ENCODE measurements at places on chromosomes 4 and X. TPM values are rescaled to one million over a fixed set of nuclear protein-coding genes. Genes with fewer than 3 reads are reported as not detected.

GRCh38 chrX:42077675-42078074 lies 154.3 kb upstream of the CASK start:
- no peak for DNase-seq

GRCh38 chr4:54730581-54730980 lies 72.8 kb downstream of the KIT start:
- DNase-seq: no peak

GRCh38 chrX:13685126-13685763 lies 3.7 kb upstream of the RAB9A start:
- peak; percentile 52 for DNase-seq

GRCh38 chr4:169898095-169898494 lies 128.1 kb downstream of the MFAP3L start:
- no peak for DNase-seq

DNA sequence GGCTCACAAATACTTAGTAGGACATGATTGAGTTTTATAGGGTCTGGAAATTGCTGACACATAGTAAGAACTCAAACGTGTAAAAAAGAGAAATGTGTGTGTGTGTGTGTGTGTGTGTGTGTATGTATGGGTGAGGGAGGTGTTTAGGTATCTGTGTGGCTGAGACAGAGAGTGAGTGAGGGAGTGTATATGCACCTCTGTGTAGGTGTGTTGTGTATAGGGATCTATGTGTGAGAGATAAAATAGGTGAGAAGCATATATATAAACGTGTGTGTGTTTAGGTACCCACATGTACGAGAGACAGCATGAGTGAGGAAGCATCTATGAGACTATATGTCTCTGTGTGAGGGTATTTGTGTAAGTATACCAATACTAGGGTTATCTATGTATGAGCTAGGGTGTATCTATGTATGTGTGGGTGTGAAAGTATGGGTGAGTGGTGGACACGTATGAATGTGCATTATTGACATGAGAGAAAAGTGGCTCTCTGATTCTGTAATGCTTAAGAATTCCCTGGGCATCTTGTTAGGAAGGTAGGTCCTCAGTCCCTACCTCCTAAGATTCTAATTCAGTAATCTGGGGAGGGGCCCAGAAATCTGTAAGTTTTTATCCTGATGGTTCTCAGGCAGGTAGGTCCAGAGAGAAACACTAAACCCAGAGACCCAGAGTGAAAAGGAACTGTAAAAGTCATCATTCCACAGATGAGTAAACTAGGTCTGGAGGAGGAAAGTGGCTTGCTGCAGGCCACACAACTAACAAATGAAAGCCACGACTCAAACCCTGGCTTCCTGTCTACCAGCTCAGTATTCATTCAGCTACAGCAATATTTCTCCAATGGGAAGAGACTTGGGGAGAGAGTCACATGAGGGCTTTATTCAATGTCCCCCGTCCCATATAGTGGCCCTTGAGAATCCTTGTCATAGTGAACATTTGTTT lies 237.0 kb downstream of the IDS start:
- no peak for DNase-seq

- no peak for DNase-seq
Observed at GRCh38 chr4:38176165-38176564, 216.0 kb downstream of the PTTG2 start.

- no peak for DNase-seq
Observed at GRCh38 chr4:25320336-25320735, 7.8 kb downstream of the ZCCHC4 start.

DNA sequence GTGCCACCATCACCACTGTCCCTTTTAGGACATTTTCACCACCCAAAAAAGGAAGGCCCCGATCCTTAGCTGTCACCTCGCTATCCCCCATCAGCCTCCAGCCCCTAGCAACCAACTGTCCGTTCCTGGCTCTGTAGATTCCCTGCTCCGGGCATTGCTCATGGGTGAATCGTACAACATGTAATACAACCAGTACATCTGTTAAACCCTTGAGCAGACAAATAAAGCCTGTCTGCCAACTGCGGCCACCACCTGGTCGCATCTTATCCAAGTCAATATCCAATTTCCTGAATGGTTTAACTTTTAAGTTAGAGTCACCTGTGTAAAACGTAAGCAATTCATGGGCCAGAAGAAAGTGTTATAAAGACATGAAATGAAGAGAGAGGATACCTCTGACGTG lies 251.9 kb downstream of the AFAP1 start:
- DNase-seq: no peak

GRCh38 chr4:119774840-119775239 lies 146.2 kb upstream of the PDE5A start:
- no peak for DNase-seq

GRCh38 chr4:2245787-2246275 lies 3.9 kb upstream of the HAUS3 start:
- DNase-seq: no peak

DNA sequence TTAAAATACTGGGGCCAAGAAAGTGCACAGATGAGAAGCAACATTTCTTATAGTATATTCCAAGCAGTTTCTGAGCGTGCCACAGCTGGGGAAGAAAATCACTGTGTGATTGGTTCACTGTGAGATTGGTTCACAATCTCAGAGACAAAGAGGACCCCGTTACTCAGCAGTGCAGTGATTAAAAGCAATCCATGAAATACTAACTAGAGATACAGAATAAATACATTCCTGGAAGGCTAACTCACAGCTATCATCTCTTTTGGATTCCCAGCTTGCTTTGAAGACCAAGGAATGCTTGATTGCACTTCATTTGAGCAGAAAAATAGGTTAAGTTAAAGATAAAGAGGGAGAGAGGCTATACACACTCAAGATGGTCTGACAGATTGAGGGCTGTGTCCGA lies 132.1 kb upstream of the RAPGEF2 start:
- no peak for DNase-seq

- peak; percentile 93 for DNase-seq
Observed at GRCh38 chrX:20514358-20514757, 247.6 kb upstream of the RPS6KA3 start.

DNA sequence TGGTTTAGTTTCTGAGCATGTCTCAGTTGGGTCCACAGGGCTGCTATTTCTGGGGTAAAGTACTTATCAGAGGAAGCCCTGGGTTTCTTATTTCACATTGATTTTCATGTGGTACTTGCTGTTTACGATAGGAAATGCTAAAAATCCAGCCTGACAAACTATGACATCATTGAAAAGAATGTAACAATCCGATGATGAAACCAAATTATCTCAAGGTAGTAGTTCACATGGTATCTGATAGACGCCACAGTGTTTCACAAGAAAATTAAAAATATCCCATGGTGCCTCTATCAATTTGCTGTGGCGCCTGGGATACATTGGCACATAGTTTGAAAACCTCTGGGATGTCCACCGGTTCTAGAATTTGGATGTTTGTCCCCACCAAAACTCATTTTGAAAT lies 418.9 kb upstream of the RPS6KA3 start:
- no peak for DNase-seq

DNA sequence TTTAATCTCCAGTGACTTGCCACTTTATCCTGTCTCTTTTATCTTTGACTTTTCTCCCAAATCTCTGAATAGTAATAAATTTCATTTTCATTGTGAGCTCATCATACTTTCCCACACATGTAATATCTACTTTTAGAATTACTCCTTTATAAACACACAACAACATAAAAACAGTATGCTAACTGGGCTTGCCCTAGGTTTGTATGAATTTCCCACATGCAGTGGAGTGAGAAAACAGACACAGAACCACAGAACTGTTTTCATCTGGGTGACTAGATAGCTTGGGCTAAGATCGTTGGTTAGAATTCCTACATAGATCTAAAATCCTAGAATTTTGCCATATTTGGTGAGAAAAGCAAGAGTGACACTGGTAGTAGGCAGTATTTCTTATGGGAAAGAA lies 409.5 kb downstream of the SPRY1 start:
- no peak for DNase-seq

DNA sequence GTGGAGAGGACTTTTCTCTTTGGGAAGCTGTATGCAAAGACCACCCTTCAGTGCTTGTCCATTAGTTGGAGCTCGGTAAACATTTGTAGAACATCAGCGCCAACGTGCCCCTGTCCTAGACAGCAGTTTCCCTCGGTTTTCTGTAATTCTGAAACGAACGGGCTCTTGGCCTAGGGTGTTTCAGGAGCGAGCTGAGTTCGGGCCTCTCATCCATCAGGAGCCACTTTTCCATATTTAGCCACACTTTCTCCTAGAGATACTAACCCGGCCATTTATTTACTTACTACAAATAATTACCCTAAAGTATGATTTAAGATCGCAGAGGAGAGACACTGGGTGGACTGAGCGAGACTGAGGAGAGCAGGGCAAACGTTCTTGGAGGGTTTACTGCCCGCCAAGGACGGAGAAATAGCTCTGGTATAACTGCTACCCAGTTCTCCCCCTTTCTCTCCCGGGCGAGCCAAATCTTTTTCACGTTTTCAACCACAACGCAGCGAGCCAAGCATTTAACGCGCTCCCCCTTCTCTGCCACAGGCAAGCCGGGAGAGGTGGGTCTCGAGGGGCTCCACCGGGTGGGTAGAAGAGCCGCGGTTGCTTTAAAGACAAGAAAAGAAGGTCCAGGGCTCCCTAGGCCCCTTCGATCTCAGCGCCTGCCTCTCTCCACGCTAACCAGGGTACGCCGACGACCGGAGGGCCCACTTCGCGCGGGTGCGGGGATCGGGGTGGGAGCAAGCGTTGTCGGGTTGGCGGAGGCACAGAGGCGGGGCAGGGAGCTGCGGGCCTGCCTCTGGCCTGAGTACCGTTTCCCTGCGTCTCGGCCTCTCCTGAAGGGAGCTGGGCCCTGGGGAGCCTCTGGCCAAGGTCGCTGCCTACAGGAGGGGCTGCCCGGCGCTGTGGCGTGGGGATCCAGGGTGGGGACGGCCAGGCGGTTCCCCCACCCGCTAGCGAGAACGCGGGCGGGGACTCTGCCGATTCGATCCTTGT lies 10.8 kb upstream of the PITX2 start:
- DNase-seq: no peak

DNA sequence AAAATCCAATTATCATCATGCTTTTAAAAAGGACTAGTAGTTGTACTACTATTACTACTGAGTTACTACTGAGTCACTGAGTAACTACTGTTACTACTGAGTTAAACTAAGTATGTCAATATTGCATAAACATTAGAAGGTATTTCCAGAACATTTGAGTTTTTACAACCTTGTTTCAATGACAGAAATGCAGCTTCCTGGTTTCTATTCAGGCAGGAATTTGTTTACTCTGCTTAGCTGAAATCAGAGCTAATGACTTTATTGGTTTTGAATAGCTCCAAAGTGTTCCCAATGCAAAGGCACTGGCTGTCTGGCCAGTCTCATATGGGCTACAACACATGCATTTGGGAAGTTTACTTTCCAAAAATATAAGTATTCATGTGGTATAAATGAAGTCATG lies 12.0 kb downstream of the RPS6KA6 start:
- DNase-seq: no peak

GRCh38 chrX:123324625-123325024 lies 140.5 kb downstream of the GRIA3 start:
- no peak for DNase-seq

DNA sequence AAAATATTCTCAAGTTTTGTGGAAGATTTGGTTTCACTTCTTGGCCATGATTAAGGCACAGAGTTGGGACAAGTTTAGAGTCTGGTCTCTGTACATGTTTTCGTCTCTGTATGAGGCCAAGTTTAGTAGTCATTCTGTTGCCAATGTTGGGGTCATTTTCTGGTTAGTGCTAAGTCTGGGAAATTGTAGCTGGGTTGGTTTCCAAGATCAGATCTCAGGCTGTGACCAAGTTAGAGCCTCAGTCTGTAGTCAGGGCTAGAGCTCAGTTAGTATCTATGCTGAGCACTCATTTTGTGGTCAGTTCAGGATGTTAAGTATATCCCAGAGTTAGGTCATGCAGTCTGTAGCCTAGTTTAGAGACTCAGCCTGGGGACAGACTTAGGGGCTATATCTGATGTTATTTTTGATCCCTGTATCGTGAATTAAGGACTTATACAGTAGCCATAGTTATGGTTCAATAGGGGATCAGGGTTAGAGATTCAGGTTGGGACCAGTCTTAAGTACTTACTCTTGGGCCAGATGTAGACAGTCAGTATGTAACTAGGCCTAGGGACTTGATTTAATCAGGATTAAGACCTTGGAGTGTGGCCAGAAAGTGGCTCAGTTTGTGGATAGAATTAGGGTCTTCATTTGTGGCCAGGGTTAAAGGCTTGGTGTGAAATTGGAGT lies 6.6 kb upstream of the ENOX2 start:
- no peak for DNase-seq

Gene SPACA5
- total RNA-seq: not detected

Gene ZCCHC4
- 9.8 TPM for total RNA-seq

Data from A172 (cell line).